ENCODE measurements at places on chromosomes 12 and 14. TPM values are rescaled to one million over a fixed set of nuclear protein-coding genes. Genes with fewer than 3 reads are reported as not detected.

Gene KRT74
- total RNA-seq = not detected

Gene PTPRO
- total RNA-seq = 0.09 TPM

Gene CIDEB
- total RNA-seq = not detected

Gene GALNT6
- total RNA-seq = 2.5 TPM

Gene STXBP6
- total RNA-seq = 2.9 TPM

Gene FAIM2
- total RNA-seq = not detected

Gene KRT83
- 2.4 TPM for total RNA-seq

Gene RNASE1
- total RNA-seq = 0.45 TPM

Gene CCDC197
- not detected for total RNA-seq

Data from A549 treated with dexamethasone at 1 μM for 4 hours (cell line).